ENCODE measurements at places on chromosomes 2 and 18.

DNA sequence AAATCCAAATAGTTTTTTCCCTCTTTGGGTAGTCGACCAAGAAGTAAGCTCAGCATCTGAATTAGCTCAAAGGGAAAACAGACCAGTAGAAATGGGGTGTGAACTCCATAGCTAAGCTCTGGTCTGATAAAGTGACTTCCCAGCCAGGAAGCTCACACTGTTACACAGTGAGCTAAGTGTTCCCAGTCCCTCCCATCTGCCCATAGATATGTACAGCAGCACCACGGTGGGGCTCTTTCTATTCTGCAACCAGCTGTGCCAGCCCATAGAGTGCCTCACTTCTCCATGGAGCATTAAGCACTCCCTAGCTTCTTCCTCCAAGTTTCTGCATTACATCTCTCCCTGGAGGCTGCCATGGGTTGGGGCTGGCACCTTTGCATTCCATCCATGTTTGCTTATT lies 27.6 kb upstream of the NEMP2 start:
- no peak for DNase-seq

DNA sequence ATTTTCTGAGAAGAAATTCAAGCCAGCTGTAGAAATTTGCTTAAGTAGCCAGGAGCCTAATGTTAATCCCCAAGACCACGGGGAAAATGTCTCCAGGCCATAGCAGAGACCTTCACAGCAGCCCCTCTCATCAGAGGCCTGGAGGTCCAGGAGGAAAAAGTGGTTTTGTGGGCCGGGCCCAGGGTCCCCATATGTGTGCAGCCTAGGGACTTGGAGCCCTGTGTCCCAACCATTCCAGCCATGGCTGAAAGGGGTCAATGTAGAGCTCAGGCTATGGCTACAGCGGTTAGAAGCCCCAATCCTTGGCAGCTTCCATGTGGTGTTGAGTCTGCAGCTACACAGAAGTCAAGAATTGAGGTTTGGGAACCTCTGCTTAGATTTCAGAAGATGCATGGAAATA lies 14.2 kb upstream of the TTC21B start:
- DNase-seq: no peak

DNA sequence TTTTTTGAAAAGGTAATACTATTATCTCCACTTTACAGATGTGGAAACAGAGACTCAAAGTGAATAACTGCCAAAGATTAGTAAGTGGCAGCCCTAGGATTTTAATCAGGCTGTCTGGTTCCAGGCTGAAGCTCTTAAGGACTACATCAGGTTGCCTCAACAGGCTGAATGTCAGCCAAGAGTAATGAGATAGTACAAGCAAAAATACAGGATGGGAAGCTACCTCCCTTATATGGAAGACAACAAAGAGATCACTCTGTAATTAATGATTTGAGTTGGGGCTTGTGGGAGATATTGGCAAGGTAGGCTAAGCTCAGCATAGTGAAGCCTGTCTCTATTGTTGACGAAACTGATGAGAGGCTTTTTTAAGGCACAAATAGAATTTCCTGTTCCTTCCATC lies 323.1 kb downstream of the KCNJ3 start:
- DNase-seq: no peak

DNA sequence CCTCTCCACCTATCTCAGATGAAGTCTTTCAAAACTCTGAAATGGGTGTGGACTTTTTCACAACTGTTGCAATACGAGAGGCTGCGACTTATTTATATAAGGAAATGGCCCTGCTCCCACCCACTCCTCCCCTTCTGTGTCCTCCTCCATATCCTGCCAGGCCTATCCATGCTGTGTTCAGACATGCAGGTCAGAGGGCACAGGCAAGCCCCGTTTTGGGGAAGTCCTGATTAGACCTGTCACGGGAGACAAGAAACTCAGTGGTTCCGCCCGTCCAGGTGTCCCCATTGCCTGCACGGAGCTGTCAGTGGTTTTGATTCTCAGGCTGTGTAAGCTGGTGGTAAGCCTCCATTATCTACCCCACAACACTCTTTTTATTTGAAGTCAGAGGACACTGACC lies 99.6 kb upstream of the MGAT5 start:
- DNase-seq: no peak

DNA sequence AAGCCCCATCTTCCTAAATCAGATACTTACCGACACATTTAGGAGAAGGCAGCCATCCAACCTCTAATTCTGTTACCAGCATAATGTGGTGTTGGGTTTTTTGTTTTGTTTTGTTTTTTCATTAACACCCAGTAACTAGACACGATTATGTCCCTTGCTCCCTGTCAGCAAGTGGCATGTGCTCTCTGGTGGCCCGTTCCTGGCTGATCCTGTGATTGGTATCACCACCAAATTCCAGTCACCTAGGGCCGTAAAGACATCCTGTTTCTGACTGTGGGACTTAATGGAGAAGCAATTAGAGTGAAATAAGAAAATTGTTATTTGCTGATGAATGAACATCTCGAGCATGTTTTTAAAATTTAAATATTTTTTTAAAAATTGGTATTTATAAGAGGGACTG lies 5.9 kb upstream of the DLX1 start:
- no peak for DNase-seq

DNA sequence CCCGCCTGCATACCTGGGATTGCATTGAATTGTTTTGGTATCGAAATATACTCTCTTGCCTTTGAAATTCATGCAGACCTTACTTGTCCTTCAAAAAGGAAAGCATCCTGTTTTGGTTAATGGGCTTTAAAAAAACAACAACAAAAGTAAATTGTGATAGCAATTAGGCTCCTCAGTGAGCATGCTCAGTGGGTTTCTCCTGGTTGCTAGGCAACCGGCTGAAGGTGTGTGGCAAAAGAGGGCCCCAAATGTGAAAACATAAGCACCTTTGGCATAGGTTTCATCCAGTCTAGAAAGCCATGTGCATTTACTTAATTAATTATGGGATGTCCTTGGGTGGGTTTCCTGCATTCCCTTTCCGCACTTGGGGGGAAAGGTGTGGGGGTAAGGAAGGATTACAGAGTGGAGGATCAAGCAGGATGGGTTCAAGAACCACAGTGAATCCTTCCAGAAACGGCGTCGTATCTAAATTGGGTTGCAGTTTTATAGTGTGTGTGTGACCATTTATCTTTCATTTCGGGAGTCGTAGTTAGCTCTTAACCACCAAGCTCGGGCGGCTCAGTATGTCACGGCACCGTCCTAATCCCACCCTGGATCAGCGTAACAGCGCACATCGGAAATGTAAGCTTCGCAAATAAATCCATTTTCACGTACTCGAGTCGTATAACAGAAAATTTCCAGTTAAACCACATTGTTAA lies 274.9 kb upstream of the TCF4 start:
- no peak for DNase-seq

- no peak for DNase-seq
These were observed 10.4 kb upstream of the ZNF512 start for GRCh38 chr2:27572439-27572838.

- DNase-seq: no peak
These were observed 41.8 kb upstream of the ATG16L1 start for GRCh38 chr2:233209533-233210171.

DNA sequence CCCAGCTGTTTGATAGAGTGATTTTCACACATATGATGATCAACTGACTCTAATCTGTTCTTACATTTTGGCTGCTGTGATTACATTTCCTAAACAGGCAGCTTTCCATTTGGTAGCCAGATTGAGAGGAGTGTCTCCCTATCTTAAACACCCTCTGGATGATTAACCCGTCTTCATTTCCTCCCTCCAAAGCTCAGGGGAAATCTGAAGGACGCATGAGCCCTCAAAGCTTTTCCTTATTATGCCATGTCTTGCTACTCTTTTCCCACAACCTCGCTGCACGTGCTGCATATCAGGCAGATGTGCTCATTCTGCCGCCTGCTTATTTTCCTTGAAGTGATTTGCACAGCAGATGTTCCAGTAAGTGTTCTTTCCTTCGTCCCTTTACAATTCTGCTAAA lies 837.4 kb downstream of the LRRTM4 start:
- no peak for DNase-seq

GRCh38 chr18:44458777-44459176 lies 221.9 kb upstream of the SETBP1 start:
- DNase-seq: peak; percentile 84

- DNase-seq: no peak
These were observed 41.1 kb downstream of the STAT1 start for GRCh38 chr2:190972846-190973245.

DNA sequence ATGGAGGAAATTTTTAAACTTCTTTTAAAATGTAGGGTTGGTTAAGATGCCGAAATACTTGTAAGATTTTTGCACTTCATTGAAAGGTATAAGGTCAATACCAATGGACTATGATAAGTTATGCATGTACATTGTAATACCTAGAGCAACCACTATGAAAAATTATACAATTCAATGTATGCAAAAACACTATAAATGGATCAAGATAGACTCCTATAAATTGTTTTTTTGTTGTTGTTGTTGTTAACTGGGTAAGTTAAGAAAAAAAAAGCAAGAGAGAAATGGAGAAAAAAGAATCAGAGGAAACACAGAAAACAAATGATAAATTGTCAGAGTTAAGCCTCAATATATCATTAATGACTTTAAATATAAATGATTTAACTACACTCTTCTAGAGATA lies 421.2 kb downstream of the TMEM182 start:
- no peak for DNase-seq

DNA sequence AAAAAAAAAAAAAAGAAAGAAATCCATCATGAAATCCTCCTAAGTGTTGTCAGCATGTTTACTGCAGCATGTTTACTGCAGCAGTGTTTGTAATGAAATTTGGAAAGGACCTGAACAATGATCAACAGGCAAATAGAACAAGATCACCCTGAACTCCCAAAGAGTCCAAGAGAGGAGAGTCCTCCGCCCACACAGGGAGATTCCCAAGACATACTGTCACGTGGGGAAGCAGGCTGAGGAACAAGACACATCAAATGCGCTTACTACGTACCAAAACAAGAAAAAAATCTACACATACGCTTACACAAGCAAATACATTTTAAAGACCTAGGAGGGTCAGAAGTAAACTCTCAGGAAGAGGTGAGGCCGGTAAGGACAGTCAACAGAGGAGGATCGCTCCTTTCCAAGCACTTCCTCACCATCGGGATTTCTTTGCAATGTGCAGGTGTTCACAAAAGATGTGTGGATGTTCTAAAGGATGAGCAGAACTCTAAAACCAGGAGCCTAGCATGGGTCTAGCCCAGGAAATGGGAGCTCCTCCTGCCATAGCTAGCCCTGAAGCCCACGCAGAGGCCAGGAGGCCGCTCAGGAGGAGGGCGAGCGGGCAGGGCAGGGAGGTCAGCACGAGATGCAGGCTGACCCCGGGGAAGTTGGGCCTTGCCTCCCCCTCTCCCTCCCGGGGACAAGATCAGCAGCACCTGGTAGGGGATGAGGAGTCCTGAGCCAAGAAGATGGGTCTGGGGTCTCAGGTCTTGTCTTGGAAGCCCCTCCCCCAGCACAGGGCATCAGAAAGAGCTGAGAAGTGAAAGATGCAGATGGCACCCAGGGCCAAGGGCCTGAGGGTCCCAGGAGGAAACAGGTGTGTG lies 66.4 kb downstream of the ZNF516 start:
- DNase-seq: no peak

DNA sequence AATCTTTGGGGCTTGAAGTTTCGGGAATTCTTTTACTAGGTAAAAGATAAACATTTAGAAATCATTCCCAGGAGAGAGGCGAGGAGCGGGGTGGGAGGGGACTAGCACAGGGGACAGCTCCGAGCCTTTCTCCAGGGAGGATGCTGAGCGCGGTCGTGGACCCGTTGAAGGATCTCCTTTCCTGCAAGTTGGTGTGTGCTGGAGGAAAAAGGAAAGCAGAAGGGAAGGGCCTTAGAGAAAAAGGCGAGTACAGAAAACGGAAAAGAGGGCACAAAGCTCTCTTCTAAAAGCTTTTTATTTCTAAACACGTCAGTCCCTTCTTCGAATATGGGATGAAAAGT lies 640 bp downstream of the SLC39A6 start:
- DNase-seq: no peak

DNA sequence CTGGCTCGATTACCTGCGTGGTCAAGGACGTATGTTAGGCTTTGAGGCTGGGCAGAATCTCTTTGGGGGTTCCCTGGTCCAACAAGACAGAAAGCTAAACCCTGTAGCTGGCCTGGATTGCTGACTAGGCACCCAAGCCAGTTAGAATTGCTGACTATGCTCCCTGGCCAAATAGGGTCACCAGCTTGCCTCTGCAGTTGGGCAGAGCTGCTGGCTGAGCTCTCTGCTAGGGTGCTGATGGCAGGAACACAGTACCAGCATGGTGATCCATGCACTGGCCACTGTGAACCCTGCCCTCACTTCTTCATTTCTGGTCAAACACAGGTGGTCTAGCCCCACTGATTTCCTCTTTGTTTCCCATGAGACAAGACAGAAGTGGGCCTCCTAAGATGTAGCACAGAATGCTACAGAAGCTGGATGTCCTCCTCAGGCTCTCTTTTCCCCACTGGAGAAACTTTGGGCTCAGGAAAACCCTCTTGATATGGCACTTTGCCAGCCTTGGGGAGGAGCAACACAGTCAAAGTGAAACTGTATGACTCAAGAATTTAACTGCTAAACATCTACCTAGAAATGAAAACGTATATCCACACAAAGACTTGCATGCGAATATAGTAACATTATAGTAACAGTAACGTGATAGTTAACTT lies 20.8 kb downstream of the SP140L start:
- no peak for DNase-seq

DNA sequence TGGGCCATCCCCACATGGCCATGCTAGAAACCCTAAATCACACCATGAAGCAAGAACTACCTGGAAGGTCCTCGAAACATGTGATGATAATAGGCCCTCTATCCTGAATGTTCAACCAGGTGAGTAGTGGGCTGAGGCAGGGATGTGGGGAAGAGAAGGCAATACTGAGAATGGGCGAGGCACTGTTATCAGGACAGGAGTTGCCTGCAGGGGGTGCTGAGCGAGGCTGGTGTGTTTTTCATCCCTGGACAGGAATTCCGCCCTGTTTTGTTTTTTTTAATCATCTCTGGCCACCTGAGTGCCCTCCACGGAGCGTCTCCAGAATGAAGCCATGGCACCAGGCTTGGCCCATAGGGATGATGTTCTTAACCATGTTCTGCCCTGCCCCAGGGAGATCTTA lies 103.0 kb upstream of the SOX11 start:
- DNase-seq: no peak

DNA sequence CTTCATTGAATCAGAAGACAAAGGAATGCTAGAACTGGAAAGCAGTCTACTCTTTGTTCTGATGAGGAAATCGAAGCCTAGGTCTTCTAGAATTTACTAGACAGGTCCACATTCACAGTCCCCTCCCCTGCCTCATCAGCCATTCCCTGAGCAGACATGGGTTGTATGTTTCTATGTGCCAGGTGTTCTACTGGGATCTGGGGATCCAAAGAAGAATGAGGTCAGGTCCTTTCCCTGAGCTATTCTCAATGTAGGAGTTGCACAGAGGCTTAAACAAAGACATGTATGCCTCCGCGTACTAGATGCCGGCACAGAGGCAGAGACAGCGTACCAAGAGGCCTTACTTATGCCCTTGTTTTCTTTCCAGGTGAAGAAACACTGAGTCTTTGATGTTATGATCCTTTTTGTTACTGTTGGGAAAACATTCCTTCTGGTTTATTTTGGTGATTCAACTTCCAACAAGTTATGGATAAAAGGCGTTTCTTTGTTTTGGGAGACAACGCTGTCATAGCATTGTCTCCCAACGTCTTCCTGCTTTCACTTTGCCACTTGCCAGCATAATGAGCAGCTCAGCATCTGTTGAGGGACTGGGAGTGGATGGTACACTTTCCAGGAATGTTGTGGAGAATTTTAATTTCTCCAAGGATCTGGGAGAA lies 174.4 kb downstream of the ALPK2 start:
- no peak for DNase-seq

GRCh38 chr2:132670496-132671150 lies 618 bp upstream of the LYPD1 start:
- no peak for DNase-seq

Measured in stromal cell of bone marrow (primary cell).